ENCODE measurements at places on chromosomes 16 and 17.

- DNase-seq: no peak
Measured at GRCh38 chr16:66578651-66579531, at the start of gene CMTM2. CMTM2 (plus strand) TSS chr16:66579463; CDS start chr16:66579608, 145 bp downstream.

DNA sequence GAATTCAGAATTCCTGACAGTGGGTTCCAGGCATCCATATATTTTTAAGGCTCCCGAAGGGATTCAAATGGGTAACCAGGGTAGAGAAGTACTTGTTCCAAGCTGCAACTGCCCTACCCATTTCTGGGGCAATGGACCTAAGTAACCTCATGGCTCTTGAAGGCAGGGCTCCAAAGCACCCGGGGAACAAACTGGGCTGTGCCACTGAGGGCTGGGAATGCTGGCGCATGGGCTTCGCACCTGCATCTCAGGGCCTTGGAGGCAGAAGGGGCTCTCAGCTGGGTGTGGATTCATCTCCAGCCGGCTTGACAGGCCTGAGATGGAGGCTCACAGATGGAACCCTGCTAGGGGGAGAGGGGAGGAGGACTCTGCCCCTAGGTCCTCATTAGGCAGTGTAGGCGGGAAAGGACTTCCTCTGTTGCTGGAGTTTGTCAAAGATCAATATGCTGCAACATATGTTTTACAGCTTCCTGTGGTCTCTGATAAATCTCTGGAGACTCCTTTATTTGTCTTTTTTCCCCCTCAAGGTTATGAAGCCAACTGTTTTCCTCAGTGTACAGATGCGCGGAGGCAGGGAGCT lies 232.3 kb upstream of the NLRP1 start:
- no peak for DNase-seq

DNA sequence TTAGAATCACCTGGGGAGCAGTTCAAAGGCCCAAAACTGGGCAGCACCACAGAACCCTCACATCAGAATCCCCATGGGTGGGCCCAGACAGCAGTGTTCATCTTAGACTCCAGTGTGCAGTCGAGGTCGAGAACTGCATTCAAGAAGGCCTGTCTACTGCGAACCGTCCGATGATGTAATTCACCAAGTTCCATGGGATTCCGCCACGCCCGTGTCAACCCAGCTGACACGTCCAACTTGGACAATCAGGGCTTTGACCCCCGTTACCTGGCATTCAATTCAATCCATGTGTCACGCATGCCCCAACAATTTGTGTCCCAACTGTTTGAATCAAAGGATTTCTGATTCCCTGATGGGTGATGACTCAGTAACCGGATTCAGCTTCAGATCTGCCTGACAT lies 9.2 kb downstream of the HSBP1 start:
- DNase-seq: no peak

- DNase-seq: no peak
Measured at GRCh38 chr17:50834429-50835300, 721 bp upstream of the WFIKKN2 start.

DNA sequence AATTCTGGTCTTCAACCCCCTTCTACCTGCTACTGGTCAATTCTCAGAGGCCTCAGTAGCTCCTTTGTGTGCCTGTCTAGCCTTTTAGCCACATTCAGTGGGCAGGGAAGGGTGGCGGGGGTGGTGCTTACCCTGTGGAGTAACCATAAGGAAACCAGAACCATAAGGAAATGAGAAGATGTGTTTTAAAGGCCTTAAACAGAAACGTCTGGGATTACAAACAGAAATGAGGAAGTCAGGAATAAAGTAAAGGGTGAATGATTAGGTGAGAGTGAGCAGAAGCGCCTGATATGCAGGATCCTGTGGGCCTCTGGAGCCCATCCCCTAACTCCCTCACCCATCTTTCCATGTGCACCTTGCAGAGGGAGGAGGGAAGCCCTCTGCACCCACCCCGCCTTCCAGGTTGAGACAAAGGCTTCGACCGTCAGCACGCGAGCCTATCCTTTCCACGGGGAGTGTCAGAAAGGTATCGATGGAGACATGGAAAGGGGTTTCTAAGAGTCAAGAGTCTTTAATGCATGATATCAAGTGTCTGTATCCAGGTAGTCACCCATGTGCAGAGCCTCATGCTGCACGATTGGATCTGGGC lies 20.4 kb downstream of the KIAA0513 start:
- no peak for DNase-seq

GRCh38 chr16:51236583-51236982 lies 85.5 kb upstream of the SALL1 start:
- no peak for DNase-seq

DNA sequence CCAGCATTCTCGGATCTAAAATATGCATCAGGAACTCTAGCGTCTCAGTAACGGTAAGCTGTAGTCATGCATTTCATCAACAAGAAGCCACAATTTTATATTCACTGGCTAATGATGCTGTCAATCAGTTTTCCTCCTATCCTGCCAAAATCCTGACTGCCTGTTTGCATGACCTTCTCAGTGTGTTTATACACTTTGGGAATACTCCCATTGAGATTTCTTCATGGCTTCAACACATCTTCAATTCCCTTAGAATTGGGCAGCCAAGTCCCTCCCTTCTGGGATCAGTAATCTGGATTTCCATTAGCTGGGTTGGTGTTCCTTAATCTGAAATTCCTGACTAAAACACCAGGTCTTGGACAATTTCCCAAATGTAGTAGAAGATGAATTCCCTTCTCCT lies 348.9 kb upstream of the DYNLRB2 start:
- no peak for DNase-seq

Data from cortex of kidney (tissue), 1 donor.